A549 treated with AZD2906 at 1 μM for 4 hours (cell line): ENCODE measurements at places on chromosomes 11 and 22. TPM values are rescaled to one million over a fixed set of nuclear protein-coding genes. Genes with fewer than 3 reads are reported as not detected.

NCAPH2 gene
- total RNA-seq = 33.5 to 38.4 TPM (median 36.8 TPM) in 5 replicates

UBQLN3 gene
- total RNA-seq = not detected in 5 replicates

DEFB131B gene
- not detected in 5 replicates for total RNA-seq

SLC22A8 gene
- total RNA-seq = not detected in 5 replicates

PTDSS2 gene
- total RNA-seq = 34.6 to 45.9 TPM (median 44.3 TPM) in 5 replicates

RBM4B gene
- 17.2 to 20.5 TPM (median 19.0 TPM) in 5 replicates for total RNA-seq

CATSPERZ gene
- 2.2 to 3.2 TPM (median 2.6 TPM) in 5 replicates for total RNA-seq

IGF2 gene
- 1.7 to 2.9 TPM (median 2.4 TPM) in 5 replicates for total RNA-seq

TRIM48 gene
- total RNA-seq = not detected in 5 replicates

FOLH1 gene
- not detected in 5 replicates for total RNA-seq

INCENP gene
- 44.5 to 52.0 TPM (median 50.4 TPM) in 5 replicates for total RNA-seq

TPST2 gene
- 8.0 to 9.0 TPM (median 8.8 TPM) in 5 replicates for total RNA-seq

KRTAP5-7 gene
- total RNA-seq = not detected in 5 replicates

TRIM51 gene
- not detected in 5 replicates for total RNA-seq

GNAZ gene
- total RNA-seq = 2.3 to 3.1 TPM (median 2.6 TPM) in 5 replicates

GDPD4 gene
- not detected in 5 replicates for total RNA-seq

PGR gene
- total RNA-seq = not detected in 5 replicates

C22orf42 gene
- not detected in 5 replicates for total RNA-seq

TRIM51G gene
- not detected in 5 replicates for total RNA-seq

SLC22A6 gene
- total RNA-seq = not detected in 5 replicates

GLYATL2 gene
- total RNA-seq = 0.06 to 0.18 TPM in 2 of 5 replicates, not detected in the others

GGT5 gene
- 4.3 to 5.1 TPM (median 4.6 TPM) in 5 replicates for total RNA-seq

MAP4K2 gene
- total RNA-seq = 5.3 to 8.8 TPM (median 8.4 TPM) in 5 replicates

FAM111B gene
- 6.1 to 8.4 TPM (median 6.4 TPM) in 5 replicates for total RNA-seq

SCGB2A2 gene
- not detected in 5 replicates for total RNA-seq

PATE2 gene
- total RNA-seq = not detected in 5 replicates

OR5B21 gene
- not detected in 5 replicates for total RNA-seq

SERHL2 gene
- total RNA-seq = 0.17 to 0.45 TPM (median 0.28 TPM) in 5 replicates

RANGAP1 gene
- total RNA-seq = 74.0 to 92.4 TPM (median 87.6 TPM) in 5 replicates

OR52I2 gene
- not detected in 5 replicates for total RNA-seq
